ENCODE measurements at places on chromosomes 12 and 14.

DNA sequence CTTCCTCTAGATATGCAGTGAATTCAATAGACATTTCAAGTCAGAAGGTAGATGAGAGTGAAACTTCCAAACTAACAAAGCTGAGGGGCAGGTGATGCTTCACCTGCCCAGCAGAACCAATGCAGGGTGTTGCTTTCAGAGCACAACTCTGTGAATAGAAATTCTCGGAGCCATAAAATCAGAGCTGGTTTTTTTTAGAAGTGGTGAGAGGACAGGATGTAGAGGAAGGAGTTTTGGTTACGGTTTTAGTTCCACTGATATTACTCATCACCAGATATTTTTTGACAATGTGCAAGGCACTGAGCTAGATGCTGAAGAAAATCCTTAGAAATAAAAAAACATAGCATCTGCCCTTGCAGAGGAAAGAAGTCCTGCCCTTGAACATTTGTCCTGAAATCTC is 62.2 kb downstream of the BMP4 start:
- no peak for DNase-seq
- no peak overlapping the region for H3K27ac ChIP-seq
- no peaks in the 10 kb centered on the region for H3K4me1 ChIP-seq
- H3K27me3 ChIP-seq, result no peaks in the 10 kb centered on the region

- no peak overlapping the region for H3K27ac ChIP-seq
- no peaks in the 10 kb centered on the region for H3K4me1 ChIP-seq
- no peak for DNase-seq
- no peaks in the 10 kb centered on the region for H3K36me3 ChIP-seq
- no peaks in the 10 kb centered on the region for H3K27me3 ChIP-seq
Observed at GRCh38 chr12:59904874-59905521, 309.2 kb downstream of the SLC16A7 start.

GRCh38 chr14:24329736-24330135 is 5.1 kb downstream of the ADCY4 start:
- no peak overlapping the region for H3K4me3 ChIP-seq
- DNase-seq, result peak; percentile 94
- H3K36me3 ChIP-seq, result no peaks in the 10 kb centered on the region
- peaks cover 76% of the 10 kb centered on the region for H3K4me1 ChIP-seq
- H3K27ac ChIP-seq, result peak overlapping the region; percentile 52

- H3K4me1 ChIP-seq, result peaks cover 18% of the 10 kb centered on the region
- H3K36me3 ChIP-seq, result no peaks in the 10 kb centered on the region
- DNase-seq, result no peak
- H3K4me3 ChIP-seq, result no peak overlapping the region
- peaks cover 77% of the 10 kb centered on the region for H3K27me3 ChIP-seq
Observed at GRCh38 chr12:116876151-116876869, 4.9 kb downstream of the HRK start.

- peak overlapping the region; percentile 74 for H3K27ac ChIP-seq
- H3K27me3 ChIP-seq, result no peaks in the 10 kb centered on the region
- DNase-seq, result no peak
- H3K4me3 ChIP-seq, result no peak overlapping the region
- peaks cover 6% of the 10 kb centered on the region for H3K4me1 ChIP-seq
- no peaks in the 10 kb centered on the region for H3K36me3 ChIP-seq
Observed at GRCh38 chr12:14836336-14837210, 6.8 kb downstream of the ART4 start.

- DNase-seq, result no peak
- peaks cover 24% of the 10 kb centered on the region for H3K4me1 ChIP-seq
- H3K27ac ChIP-seq, result no peak overlapping the region
- H3K4me3 ChIP-seq, result no peak overlapping the region
Observed at GRCh38 chr12:67658486-67658885, 9.9 kb downstream of the DYRK2 start.

GRCh38 chr12:78489990-78490389 is 374.6 kb upstream of the SYT1 start:
- H3K36me3 ChIP-seq, result no peaks in the 10 kb centered on the region
- no peak overlapping the region for H3K4me3 ChIP-seq
- H3K27ac ChIP-seq, result no peak overlapping the region
- no peak for DNase-seq
- H3K4me1 ChIP-seq, result no peaks in the 10 kb centered on the region

GRCh38 chr14:97776890-97777558 is 979.8 kb downstream of the VRK1 start:
- no peaks in the 10 kb centered on the region for H3K4me1 ChIP-seq
- DNase-seq, result no peak
- no peak overlapping the region for H3K27ac ChIP-seq
- no peaks in the 10 kb centered on the region for H3K36me3 ChIP-seq
- no peak overlapping the region for H3K4me3 ChIP-seq
- H3K27me3 ChIP-seq, result no peaks in the 10 kb centered on the region

- DNase-seq, result no peak
- H3K27me3 ChIP-seq, result no peaks in the 10 kb centered on the region
Observed at GRCh38 chr14:37272569-37272968, 74.8 kb downstream of the MIPOL1 start.

GRCh38 chr14:79971330-79971729 is 240.0 kb downstream of the DIO2 start:
- H3K27me3 ChIP-seq, result no peaks in the 10 kb centered on the region
- H3K4me1 ChIP-seq, result no peaks in the 10 kb centered on the region
- H3K4me3 ChIP-seq, result no peak overlapping the region
- no peak overlapping the region for H3K27ac ChIP-seq
- DNase-seq, result no peak

- DNase-seq, result no peak
- H3K4me3 ChIP-seq, result no peak overlapping the region
- H3K36me3 ChIP-seq, result no peaks in the 10 kb centered on the region
- H3K4me1 ChIP-seq, result peaks cover 18% of the 10 kb centered on the region
- no peaks in the 10 kb centered on the region for H3K27me3 ChIP-seq
- H3K27ac ChIP-seq, result no peak overlapping the region
Observed at GRCh38 chr12:122961531-122962329, 4.5 kb downstream of the ABCB9 start.

DNA sequence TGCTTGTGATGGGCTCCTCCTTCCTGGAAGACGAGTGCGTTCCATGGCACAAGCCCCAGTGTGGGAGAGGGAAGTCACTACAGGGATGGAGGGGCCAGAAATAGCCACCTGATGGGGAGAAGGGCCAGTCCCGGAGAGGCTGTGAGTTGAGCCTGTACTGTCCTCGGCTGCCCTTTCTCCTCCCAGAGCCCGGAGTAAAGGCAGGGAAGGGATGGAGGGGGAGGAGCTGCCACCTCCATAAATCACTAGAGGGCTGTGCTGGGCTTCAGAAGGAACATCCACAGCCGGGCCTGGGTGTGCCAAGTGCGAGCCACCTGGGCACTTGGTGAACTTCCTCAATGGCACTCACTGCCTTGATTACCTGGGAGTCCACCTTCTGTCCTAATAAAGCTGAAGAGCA is 110.1 kb downstream of the RBM19 start:
- H3K27ac ChIP-seq, result no peak overlapping the region
- DNase-seq, result no peak
- no peaks in the 10 kb centered on the region for H3K4me1 ChIP-seq
- peaks cover 25% of the 10 kb centered on the region for H3K36me3 ChIP-seq
- H3K27me3 ChIP-seq, result no peaks in the 10 kb centered on the region

GRCh38 chr14:53295372-53295771 is 142.2 kb upstream of the DDHD1 start:
- H3K4me3 ChIP-seq, result no peak overlapping the region
- no peak for DNase-seq
- H3K27ac ChIP-seq, result no peak overlapping the region
- no peaks in the 10 kb centered on the region for H3K27me3 ChIP-seq

DNA sequence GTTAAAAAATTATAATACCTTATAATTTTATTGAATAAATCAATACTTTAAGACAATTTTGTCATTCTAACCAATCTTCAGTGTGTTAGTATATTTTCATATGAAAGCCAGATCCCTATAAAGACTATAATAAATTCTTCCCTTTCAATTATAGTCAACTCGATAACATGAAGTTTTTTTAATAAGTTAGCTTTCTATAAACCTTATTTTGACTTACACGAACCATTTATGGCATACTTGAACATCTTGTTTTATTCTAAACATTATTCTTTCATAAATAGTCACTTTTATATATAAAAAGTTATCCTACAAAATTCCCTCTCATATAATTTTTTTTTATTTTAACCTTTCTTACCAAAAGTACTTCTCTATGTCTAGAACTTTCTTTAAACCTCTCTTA is 1002.3 kb downstream of the TMEM121 start:
- H3K27ac ChIP-seq, result no peak overlapping the region
- no peaks in the 10 kb centered on the region for H3K36me3 ChIP-seq
- no peaks in the 10 kb centered on the region for H3K27me3 ChIP-seq
- H3K4me1 ChIP-seq, result no peaks in the 10 kb centered on the region
- no peak overlapping the region for H3K4me3 ChIP-seq
- no peak for DNase-seq

GRCh38 chr12:124185971-124186686 is 108.8 kb upstream of the RFLNA start:
- H3K27me3 ChIP-seq, result no peaks in the 10 kb centered on the region
- no peaks in the 10 kb centered on the region for H3K36me3 ChIP-seq
- H3K4me1 ChIP-seq, result no peaks in the 10 kb centered on the region
- H3K27ac ChIP-seq, result no peak overlapping the region
- DNase-seq, result peak; percentile 51

DNA sequence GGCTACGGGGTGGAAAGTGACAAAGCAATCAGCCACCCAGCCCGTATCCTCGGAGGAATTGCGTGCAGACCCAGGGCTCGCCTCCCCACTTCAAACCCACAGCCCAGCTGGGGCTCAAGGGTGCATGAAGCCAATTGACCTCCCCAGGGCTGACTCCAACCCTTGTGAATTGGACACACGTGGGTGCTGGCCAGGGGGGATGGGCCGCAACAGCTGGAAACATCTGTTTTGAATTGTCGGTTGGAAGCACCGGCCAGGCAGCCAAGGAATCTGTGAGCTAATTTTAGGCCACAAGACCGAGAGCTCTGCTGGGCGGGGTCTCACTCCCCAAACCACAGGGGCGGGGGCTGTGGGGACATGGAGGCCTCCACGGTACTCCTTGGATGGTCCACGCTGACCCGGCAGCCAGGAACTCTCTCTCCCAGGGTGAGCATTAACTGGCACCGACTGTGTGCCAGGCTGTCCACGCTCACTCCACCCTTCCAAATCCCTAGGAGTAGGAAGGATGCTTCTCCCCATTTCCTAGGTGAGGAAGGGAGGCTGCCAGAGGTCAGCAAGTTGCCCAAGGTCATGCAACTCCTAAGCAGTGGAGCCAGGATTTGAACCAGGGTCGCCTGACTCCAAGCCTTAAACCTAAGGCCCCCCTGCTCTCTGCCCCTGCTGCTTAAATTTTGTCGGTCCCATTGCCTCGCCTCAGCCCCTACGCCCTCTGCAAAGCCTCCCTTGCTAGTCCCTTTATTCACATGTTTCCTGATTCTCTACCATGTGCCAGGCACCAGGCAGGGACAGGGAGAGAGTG is 11.9 kb upstream of the TMEM119 start:
- H3K27me3 ChIP-seq, result no peaks in the 10 kb centered on the region
- no peak overlapping the region for H3K27ac ChIP-seq
- DNase-seq, result no peak
- peaks cover 28% of the 10 kb centered on the region for H3K4me1 ChIP-seq
- H3K36me3 ChIP-seq, result no peaks in the 10 kb centered on the region

- peak; percentile 35 for DNase-seq
- no peaks in the 10 kb centered on the region for H3K27me3 ChIP-seq
- H3K4me1 ChIP-seq, result peaks cover 34% of the 10 kb centered on the region
- no peak overlapping the region for H3K4me3 ChIP-seq
- no peaks in the 10 kb centered on the region for H3K36me3 ChIP-seq
- H3K27ac ChIP-seq, result no peak overlapping the region
Observed at GRCh38 chr14:96590190-96590864, 88.1 kb downstream of the PAPOLA start.

GRCh38 chr12:133129368-133130037 is 571 bp downstream of the ZNF891 start:
- H3K27ac ChIP-seq, result peak overlapping the region; percentile 99
- H3K4me1 ChIP-seq, result peaks cover 21% of the 10 kb centered on the region
- H3K36me3 ChIP-seq, result peaks cover 3% of the 10 kb centered on the region
- peak overlapping the region; percentile 77 for H3K4me3 ChIP-seq

- no peaks in the 10 kb centered on the region for H3K27me3 ChIP-seq
- no peak overlapping the region for H3K27ac ChIP-seq
- no peaks in the 10 kb centered on the region for H3K36me3 ChIP-seq
- no peaks in the 10 kb centered on the region for H3K4me1 ChIP-seq
- no peak overlapping the region for H3K4me3 ChIP-seq
Observed at GRCh38 chr14:34190717-34191116, 239.8 kb upstream of the EGLN3 start.

- H3K36me3 ChIP-seq, result no peaks in the 10 kb centered on the region
- H3K4me3 ChIP-seq, result no peak overlapping the region
- H3K27me3 ChIP-seq, result no peaks in the 10 kb centered on the region
- H3K4me1 ChIP-seq, result peaks cover 7% of the 10 kb centered on the region
Observed at GRCh38 chr12:12909995-12910420, 18.6 kb downstream of the GPRC5A start.

- no peaks in the 10 kb centered on the region for H3K36me3 ChIP-seq
- H3K27me3 ChIP-seq, result no peaks in the 10 kb centered on the region
- no peak for DNase-seq
- H3K4me3 ChIP-seq, result no peak overlapping the region
- H3K27ac ChIP-seq, result no peak overlapping the region
- H3K4me1 ChIP-seq, result no peaks in the 10 kb centered on the region
Observed at GRCh38 chr12:44078273-44078672, 242.4 kb downstream of the TMEM117 start.

- no peaks in the 10 kb centered on the region for H3K36me3 ChIP-seq
- H3K4me1 ChIP-seq, result peaks cover 21% of the 10 kb centered on the region
- no peaks in the 10 kb centered on the region for H3K27me3 ChIP-seq
Observed at GRCh38 chr14:34053666-34054065, 102.8 kb upstream of the EGLN3 start.

DNA sequence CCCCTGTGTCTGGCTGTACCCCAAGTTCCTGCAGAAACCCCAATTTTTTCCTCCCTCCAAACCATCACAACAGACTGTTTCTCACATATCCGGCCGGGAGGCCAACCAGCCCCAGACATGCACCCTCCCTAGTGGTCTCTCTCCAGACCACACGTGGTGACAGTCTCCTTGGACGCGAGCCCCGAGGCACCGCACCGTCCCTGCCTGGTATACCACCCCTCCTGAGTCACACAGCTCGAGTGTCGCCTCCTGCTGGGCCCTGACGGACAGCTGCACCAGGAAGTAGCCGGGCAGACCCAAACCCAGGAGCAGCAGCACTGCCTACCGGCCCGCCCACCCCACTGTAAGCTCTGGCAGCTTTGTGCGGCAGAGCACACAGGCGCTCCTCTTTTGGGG is 97.4 kb downstream of the RFLNA start:
- peak; percentile 85 for DNase-seq
- H3K27ac ChIP-seq, result peak overlapping the region; percentile 89
- peaks cover 98% of the 10 kb centered on the region for H3K4me1 ChIP-seq
- H3K4me3 ChIP-seq, result no peak overlapping the region
- H3K27me3 ChIP-seq, result no peaks in the 10 kb centered on the region

DNA sequence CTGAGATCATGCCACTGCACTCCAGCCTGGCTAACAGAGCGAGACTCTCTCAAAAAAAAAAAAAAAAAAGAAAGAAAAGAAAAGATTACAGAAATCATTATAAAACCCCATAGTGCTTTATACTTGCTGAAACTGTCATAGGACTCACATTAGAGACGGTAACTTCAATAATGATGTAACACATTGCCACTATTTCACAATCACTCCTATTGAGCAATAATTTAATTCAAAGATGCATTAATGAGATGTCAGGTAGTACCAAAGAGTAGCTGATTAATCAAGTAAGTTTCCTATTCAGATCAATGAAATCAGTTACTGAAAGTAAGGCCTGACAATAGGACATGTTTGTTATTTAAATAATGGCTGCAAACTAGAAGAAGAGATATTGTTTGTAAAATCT is 751.5 kb upstream of the ALG10B start:
- no peak overlapping the region for H3K4me3 ChIP-seq
- no peak overlapping the region for H3K27ac ChIP-seq
- H3K4me1 ChIP-seq, result no peaks in the 10 kb centered on the region
- no peaks in the 10 kb centered on the region for H3K36me3 ChIP-seq
- DNase-seq, result no peak

Data from spleen (tissue), 13 donors.